A549 (cell line): ENCODE measurements at places on chromosomes 4 and X.
A peak's percentile ranks its signal among the peaks of the same experiment; 100 is the strongest.

DNA sequence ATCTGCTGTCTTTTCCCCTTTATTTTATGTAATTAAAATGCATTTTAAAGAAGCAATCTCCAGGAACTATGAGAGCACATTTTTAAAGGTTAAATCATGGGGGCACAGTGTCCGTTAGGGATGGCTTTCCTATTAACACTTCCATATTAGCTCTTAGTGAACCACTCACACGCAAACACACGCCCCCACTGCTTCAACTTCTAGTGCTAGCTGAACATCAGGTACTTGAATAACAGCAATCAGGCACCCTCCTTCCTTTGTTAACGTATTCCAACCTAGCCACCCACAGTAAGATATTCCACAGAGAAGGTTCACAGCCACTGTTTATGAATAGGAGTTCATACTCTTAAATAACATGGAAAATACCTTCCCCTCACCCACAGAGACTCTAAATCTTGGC is 9.3 kb downstream of the TMEM255A start:
- no peak for DNase-seq

DNA sequence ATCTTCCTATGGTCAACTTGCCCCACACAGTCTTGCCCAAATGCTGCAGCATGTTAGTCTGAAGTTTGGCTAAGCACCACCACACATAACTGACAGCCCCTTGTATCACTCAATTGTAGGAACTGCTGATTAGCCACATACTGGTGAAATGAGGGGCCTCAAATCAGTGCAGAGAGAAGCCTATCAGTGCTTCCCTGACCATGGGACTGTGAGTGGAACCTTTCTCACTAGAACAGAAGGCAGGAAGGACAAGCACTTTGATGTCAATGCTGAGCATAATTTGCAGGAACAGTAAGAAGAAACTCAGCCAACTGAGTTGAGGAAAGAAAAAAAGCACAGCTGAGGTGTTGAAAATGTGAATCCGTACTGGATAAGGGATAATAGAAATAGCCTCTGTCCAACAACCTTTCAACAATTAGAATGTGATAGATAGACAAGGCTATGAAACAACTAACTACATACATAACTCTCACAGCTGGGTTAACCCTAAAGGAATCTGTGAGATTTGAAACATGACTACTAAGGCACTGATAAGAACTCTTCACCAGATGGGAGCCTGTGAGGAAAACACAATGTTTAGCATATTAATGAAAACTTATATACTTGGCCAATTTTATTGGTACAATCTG is 136.6 kb upstream of the SH3RF1 start:
- no peak for DNase-seq

- no peak for DNase-seq
These were observed 121.3 kb downstream of the PRDM5 start for GRCh38 chr4:120801137-120801758.

DNA sequence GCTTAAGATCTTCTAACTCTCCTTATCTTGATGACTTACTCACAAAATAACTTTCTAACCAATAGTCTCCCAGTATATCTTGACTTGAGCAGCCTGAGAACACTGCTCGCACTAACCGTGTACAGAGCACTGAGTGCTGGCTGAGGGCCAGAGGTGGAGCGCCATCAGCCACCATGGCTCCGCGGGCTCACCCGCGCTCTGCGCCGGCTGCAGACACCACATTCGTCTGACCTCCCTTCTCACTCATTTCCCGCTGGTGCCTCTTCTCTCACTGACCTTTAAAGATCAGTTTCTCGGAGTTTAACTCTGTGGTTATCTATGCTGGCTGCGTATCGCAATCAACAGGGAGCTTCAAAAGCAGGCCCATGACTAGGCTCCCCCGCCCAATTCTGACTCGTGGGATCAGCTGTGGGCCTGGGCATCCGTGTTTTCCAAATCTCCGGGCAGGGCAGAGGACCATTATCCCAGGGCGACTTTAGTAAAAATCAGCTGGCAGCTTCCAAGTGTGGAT is 78.6 kb downstream of the HAUS3 start:
- DNase-seq, result no peak

DNA sequence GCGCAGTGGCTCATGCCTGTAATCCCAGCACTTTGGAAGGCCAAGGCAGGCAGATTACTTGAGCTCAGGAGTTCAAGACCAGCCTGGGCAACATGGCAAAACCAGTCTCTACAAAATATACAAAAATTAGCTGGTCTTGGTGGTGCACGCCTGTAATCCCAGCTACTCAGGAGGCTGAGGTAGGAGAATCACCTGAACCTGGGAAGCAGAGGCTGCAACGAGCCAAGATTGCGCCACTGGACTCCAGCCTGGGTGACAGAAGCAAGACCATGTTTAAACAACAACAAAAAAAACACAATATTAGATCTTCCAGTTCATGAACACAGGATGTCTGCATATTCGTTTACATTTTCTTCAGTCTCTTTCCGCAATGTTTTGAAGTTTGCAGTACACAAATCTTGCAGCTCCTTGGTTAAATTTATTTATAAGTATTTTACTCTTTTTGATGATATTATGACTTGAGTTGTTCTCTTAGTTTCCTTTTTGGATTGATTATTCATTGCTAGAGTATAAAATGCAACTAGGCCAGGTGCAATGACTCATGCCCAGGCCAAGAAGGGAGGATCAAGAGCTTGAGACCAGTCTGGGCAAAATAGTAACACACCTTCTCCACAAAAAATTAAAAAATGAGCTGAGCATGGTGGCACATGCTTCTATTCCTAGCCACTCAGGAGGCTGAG is 30.4 kb upstream of the ABCG2 start:
- DNase-seq, result no peak

- no peak for DNase-seq
These were observed 15.4 kb upstream of the NFXL1 start for GRCh38 chr4:47929682-47930201.

GRCh38 chr4:74085669-74086068 is 13.3 kb downstream of the CXCL2 start:
- no peak for DNase-seq

DNA sequence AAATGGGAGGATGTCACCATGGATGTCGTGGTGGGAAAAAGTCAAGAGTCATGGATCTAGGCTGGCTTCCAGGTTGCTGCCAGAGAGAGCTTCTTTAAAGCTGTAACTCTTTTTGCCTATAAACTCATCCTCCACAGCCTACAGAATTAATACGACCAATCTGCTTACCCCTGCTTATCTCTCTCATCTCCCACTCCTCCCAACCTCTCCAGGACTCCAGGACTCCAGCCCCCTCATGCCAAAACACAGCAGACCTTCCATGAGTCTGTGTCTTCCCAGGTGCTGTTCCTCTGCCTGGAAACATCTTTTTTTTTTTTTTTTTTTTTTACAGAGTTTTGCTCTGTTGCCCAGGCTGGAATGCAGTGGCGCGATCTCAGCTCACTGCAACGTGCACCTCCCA is 15.3 kb upstream of the SLC10A4 start:
- no peak for DNase-seq

DNA sequence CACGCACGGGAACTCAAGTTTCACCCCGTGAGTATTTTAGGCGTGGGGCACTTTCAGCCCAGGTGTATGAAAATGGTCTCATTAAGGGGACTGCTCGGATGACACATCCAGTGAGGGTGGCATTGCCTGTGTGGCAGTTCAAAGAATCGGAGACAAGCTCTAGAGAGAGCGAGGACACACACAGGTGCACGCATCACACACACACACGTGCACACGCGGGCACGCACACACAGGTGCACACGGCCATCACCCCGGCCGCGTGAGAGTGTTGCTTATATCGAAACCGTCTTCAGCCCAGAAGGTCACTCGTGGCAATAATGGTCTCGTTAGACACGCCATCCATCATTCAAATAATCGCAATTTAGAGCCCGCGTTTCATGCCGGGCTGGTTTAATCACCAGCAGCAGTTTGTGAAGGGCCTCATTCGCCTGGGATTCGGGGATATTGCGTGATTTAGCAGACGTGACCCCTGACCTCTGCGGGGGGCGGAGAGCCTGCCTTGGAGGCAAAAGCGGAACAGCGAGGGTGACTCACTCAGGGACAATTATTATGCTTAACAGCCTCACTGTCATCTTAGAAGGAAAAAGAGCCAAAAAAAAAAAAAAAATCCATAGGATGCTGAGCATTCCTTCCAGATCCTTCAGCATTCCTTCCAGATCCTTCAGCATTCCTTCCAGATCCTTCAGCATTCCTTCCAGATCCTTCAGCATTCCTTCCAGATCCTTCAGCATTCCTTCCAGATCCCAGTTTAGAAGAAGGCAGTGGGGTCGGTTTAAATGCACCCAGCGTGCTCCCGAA is 89.4 kb upstream of the PPP2R3B start:
- DNase-seq, result no peak

GRCh38 chrX:31440546-31440945 is 368.7 kb upstream of the FTHL17 start:
- DNase-seq, result no peak

GRCh38 chr4:99636422-99636821 is 21.2 kb downstream of the C4orf54 start:
- DNase-seq, result no peak

DNA sequence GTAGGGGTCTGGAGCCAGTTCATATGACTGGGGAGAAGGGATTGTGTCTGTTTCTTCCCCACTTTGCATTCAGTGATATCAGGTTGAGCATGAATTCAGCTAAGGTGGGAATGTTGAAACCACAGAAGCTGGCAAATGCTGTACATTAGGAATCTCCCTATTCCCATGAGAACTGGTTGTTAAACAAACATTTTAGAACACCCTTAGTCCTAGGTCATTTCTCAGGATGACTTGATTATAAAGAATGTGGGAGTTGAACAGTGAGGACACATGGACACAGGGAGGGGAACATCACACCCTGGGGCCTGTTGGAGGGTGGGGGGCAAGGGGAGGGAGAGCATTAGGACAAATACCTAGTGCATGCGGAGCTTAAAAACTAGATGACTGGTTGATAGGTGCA is 62.6 kb upstream of the LIMCH1 start:
- DNase-seq, result peak; percentile 80

DNA sequence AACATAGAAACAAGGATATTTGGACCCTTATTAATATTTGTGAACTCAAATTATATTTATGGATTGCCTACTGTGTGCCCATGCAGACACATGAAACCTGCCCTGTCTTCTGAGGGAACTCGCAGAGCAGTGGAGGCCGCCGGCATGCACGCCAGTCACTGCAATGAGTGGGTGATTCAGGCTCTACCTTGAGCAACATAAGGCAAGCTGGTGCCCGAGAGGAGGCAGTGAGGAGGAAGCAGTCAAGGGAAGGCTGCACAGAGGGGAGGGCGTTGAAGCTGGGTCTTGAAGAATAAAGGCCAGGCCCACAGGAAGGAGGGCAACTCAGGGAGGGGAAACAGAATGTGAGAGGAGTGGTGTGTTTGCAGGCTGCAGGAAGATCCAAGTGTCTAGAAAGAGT is 52.8 kb downstream of the PPEF2 start:
- no peak for DNase-seq

DNA sequence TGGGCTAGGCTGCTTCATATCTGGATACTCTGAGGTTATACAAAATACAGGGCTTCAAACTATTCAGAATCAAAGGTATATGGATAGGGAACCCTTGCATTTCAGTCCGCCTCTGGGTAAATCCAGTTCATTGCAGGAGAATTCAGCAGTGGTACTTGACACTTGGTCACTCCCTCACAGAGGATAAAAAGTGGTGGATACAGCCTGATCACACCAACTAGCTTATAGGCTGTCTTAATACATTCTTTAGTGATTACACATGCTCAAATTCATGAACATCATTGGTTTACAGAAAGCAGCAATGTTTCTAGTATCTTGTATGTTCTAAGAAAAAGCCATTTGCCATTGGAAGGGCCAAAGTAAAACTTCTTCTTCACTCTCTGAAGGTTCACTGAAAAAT is 104.8 kb upstream of the PDE5A start:
- DNase-seq, result no peak

- no peak for DNase-seq
These were observed 812.4 kb downstream of the STPG2 start for GRCh38 chr4:97330917-97331316.

DNA sequence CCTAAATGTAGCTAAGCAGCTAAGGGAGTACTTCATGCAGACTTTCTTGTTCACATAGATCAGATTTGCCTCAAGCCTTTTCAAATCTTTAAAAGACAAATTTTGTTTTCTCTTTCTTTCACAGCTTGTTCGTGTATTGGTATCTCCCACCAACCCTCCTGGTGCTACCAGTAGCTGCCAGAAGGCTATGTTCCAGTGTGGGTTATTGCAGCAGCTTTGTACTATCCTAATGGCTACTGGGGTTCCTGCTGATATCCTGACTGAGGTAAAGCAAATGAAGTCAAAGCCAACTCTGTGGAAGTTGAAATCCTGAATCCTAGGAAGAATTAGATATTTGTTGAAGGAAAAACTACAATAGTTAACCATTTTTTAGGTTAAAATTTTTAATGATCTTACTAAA is 62.6 kb downstream of the USO1 start:
- DNase-seq, result no peak

DNA sequence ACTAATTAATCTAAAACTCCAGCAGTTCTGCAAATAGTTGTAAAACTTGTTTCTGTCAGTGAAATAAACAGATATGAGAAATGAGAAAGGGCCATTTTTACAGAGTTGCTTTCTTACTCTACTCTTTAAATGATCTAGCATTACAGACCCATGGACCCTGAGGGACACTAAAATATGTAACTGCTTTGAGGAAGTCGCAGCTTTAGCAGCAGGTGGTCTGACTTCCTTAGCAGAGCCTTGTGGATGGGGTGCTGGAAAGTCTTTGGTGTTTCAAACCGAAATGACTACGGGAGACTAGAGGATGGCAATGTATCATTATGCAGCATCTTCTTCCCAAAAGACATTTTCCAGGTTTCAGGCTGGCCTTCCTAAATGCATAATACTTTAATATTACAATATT is 18.7 kb downstream of the SHISA3 start:
- DNase-seq, result no peak

- DNase-seq, result no peak
These were observed 140.9 kb upstream of the ANK2 start for GRCh38 chr4:112908511-112908910.

DNA sequence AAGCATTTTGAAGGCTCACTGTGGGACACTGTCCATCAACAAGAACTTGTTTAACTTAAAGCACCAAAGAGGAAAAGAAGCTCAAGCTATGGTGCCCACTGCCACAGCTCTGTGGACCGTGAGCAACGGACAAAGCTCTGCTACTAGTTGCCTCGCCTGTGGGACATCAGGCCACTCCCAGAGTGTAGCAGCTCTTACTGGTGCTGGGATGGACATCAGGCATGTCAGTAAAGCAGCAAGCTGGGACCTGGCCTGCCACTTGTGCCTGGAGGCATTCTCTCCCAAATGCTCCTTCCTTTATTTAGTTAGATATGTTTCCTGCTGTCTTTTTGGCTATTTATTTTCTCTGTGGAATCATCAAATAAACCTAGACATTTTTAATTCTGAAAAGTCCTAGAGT is 46.7 kb downstream of the TMEM154 start:
- no peak for DNase-seq

DNA sequence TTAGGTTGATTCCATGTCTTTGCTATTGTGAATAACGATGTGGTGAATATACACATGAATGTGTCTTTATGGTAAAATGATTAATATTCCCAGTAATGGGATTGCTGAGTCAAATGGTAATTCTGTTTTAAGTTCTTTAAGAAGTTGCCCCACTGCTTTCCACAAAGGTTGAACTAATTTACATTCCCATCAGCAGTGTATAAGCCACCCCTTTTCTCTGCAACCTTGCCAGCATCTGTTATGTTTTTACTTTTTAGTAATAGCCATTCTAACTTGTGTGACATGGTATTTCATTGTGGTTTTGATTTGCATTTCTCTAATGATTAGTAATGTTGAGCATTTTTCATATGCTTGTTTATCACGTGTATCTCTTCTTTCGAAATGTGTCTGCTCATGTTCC is 503.3 kb downstream of the PCDH18 start:
- no peak for DNase-seq

GRCh38 chr4:18571301-18571761 is 549.8 kb upstream of the LCORL start:
- DNase-seq, result no peak

- no peak for DNase-seq
These were observed 56.0 kb downstream of the VGLL1 start for GRCh38 chrX:136588036-136588435.
